ENCODE measurements at places on chromosomes 7 and 10. TPM values are rescaled to one million over a fixed set of nuclear protein-coding genes. Genes with fewer than 3 reads are reported as not detected.

Gene ZNRF2
- total RNA-seq, result 37.3 TPM

- no peak for DNase-seq
These were observed 34.2 kb upstream of the ANK3 start for GRCh38 chr10:60423920-60424319.

Gene TRIP6
- total RNA-seq, result 9.4 TPM

- DNase-seq, result no peak
These were observed 361 bp upstream of the PLXDC2 start for GRCh38 chr10:19815731-19816410.

- DNase-seq, result peak; percentile 51
These were observed 19.4 kb downstream of the C1GALT1 start for GRCh38 chr7:7201578-7202374.

Gene ANKRD30A
- total RNA-seq, result not detected

Gene HDAC9
- total RNA-seq, result 0.73 TPM

Gene ITIH5
- not detected for total RNA-seq

DNA sequence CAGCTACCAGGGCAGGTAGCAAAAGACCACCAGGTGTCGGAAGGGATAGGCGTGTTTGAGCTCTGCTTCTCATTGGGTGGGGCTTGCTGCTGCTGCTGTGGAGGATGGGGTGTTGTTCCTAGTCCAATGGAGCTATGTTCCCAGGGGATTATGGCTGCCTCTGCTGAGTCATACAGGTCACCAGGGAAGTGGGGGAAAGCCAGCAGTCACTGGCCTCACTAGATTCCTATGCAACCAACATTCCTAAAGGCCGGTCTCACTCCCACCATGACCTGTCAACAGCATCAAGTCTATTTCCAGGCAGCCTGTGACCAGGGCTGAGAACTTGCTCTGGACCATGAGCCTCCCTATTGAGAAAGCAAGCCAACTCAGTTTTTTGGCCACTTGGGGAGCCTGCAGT, 1160.8 kb downstream of the REEP3 start:
- no peak for DNase-seq

Gene TDRD1
- total RNA-seq, result 0.41 TPM

DNA sequence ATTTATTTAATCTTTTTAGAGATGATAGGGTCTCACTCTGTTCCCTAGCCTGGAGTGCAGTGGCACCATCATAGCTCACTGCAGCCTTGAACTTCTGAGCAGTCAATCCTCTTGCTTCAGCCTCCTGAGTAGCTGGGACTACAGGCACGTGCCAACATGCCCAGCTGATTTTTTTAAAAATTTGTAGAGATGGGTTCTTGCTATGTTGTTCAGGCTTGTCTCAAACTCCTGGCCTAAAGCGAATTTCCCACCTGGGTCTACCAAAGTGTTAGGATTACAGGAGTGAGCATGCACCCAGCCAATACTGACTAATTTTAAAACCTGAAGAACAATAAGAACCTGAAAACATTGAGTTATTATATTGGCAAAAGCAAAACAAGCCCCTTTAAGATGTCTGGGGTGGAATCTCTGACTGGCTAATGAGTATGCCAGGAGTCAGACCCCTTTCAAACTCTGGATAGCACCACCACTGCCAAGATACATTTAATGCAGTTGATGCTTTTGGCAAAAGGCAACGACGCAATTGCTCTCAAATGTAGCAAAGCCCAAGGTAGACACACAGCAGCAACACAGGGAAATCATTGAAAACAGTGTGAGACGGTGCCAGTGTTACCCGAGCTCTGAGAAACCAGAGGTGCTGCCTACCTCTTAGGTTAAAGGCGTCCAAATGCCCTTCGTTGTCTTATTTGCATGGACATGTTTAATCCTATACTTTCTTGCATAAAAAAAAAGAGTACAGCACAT, 40.7 kb upstream of the TOMM7 start:
- no peak for DNase-seq

GRCh38 chr10:10996966-10997620, 20.6 kb upstream of the CELF2 start:
- DNase-seq, result no peak

DNA sequence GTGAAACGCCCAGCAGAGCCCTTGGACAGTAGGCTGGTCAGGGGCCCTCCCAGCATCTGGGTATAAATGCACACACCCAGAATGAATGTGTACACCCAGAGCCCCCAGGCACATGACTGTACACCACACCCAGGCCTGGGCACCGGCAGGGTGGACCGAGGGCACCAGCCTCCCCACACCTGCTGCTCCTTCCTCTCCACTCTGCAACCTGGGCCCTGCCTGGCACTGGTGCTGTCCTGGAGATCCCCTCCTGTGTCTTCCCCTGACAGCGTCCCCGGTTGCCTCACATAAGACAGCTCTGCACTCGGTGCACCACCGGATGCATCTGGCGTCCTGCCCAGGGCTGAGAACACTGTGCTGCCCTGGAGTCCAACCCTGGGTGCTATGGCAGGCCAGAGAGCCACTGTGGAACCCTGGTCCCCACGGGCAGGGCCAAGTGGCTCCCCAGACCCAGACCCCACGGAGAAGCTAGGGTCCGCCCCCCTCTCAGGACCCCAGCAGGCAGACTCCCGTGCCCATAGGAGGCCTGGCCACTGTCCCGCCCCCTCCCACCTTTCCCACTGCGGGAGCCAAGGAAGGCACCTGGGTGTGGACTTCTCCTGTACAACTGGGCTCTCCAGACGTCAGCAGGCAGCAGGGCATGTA, 6.6 kb downstream of the RASGEF1A start:
- DNase-seq, result no peak

GRCh38 chr10:72370201-72370722, 15.5 kb upstream of the DNAJB12 start:
- DNase-seq, result peak; percentile 76

GRCh38 chr7:89401099-89401498, 605.6 kb upstream of the TEX47 start:
- no peak for DNase-seq

Gene SAP25
- total RNA-seq, result 126 TPM

DNA sequence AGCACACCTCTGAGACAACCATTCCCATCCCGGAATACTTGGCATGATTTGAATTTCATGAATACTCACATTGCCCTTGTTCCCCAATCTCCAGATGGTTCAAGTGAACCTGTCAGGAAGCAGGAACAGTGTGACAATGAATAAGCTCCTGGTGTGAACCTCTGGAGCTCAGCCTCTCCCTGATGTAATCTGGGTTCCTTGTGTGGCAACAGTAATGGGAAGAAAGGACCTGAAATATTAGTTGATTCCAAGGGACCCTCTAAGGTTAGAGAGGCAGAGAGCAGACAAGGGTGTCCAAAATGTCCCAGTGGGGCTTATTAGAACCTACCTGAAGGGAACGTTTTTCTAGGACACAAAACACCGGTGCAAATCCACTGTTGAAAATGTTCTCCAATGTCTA, 8.5 kb downstream of the OR2A7 start:
- no peak for DNase-seq

GRCh38 chr10:4332764-4333458, 493.1 kb upstream of the AKR1E2 start:
- peak; percentile 27 for DNase-seq

GRCh38 chr7:142498364-142498763, 240.5 kb upstream of the PRSS58 start:
- DNase-seq, result no peak

GRCh38 chr10:45581216-45581549, 91.4 kb downstream of the ZFAND4 start:
- DNase-seq, result no peak

Gene RTKN2
- 12.2 TPM for total RNA-seq

DNA sequence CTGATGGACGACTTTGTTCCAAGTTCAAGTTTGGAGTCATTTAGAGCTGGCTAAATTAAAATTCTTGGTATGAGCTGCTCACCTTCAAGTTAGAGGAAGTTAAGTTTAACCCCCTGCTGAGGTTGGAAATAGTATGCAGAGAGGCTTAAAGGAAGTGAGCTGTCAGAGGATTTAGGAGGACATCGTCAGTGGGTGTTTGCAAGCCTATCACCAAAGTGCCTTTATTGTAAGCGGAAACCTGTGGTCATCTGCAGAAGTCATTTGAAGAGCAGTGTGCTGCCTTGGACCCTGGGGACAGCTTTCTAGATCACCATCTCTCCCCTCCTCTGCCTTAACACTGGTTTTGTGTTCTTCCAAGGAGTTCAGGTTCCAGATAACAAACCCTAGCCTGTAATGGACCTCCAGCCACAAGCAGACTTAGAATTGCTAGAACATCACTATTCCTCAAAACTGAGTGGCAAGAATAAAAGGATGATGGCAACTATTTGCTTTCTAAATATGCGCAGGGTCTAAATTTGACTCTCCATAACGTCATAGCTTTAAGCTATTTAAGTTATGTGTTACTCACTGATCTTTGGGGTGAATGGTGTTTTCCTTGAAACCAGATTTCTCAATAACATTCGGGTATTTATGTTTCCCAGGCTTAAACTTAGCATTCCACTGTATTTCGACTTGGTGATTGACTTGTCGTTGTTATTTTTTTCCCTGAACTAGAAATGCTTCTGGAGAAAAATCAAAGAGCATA, 93.4 kb downstream of the SLC39A12 start:
- DNase-seq, result no peak

Gene CFAP46
- total RNA-seq, result not detected

DNA sequence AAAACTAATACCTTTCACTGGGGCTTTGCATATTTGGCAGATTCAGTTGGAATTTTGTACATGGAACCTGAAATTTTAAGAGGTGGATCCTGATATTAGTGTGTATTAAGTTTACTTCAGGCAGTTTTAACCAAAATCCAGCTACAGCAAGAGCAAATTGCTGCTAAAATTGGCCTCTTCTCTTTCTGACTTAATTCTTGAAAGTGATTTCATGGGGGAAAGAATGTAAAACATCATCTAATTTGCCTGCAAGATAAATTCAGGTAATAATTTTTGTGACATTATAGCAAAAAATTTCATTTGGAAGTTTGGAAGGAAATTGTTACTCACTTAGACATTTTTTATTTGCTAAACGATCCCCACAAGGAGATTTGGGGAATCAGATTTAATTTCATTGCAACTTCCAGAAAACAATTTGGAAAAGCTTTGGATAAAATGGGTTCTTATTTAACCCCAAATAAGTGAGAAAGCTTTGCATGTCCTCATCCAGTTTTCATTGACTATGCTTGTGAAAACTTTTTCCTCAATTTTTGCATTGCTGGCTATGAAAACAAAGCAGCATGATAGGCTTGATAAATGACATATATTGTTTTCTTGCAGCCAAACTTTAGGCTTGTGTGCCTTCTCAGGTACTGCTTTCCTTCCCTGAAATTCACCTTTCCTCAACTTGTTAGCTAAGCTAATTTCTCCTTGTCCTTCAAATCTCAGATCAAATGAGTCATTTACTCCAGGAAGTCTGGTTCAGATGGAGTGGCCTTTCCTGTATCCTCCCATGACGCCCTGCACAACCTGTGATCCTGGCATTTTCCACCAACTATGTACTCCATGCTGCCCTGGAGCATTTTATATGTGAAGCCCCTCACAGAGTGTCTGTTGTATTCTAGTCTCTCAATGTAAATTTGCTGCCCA, 27.4 kb upstream of the ZNF438 start:
- DNase-seq, result no peak

Gene SPDYE5
- not detected for total RNA-seq

GRCh38 chr10:12063483-12063818, 5.3 kb upstream of the DHTKD1 start:
- no peak for DNase-seq

GRCh38 chr10:104076743-104077160, 8.9 kb downstream of the COL17A1 start:
- no peak for DNase-seq

DNA sequence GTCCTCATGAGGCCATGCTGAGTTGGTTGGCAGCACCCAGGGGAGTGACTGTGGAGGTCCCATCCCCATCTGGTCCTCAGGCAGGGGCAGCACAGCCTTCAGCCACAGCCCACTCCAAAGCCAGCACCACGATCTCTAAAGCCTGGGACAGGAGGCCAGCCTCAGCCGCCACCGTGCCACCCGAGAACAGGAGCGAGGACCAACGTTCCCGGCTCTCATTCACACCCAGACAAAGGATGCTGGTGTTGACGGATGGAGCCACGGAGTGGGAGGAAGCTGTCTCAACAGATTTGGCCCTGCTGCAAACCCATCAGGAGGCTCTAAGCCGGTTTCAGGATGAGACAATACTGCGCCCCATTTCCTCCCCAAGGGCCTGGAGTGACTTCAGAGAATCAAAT, 42.7 kb upstream of the PPP2R2D start:
- DNase-seq, result no peak

Gene HACD1
- total RNA-seq, result 3.4 TPM

- no peak for DNase-seq
These were observed 144.1 kb downstream of the PIP4K2A start for GRCh38 chr10:22570234-22570633.

DNA sequence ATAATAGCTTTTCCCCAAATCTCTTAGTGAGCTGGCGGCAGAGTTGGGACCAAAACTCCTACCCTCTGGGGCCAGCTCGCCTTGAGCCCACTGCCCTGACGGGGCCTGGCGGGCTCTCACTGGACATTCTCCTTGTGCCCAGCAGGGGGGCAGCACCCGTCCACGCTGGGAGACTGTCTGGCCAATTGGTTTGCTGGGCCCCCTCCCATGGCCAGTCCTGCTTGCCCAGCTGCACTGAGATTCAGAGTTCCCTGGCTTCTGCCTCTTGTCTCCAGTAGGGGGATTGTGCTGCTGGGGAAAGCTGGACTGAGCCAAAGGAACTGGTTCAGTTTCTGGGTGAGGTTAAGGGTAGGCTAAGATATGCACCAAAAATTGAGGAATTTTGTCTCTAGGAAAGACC, 59.8 kb downstream of the RAMP3 start:
- no peak for DNase-seq

DNA sequence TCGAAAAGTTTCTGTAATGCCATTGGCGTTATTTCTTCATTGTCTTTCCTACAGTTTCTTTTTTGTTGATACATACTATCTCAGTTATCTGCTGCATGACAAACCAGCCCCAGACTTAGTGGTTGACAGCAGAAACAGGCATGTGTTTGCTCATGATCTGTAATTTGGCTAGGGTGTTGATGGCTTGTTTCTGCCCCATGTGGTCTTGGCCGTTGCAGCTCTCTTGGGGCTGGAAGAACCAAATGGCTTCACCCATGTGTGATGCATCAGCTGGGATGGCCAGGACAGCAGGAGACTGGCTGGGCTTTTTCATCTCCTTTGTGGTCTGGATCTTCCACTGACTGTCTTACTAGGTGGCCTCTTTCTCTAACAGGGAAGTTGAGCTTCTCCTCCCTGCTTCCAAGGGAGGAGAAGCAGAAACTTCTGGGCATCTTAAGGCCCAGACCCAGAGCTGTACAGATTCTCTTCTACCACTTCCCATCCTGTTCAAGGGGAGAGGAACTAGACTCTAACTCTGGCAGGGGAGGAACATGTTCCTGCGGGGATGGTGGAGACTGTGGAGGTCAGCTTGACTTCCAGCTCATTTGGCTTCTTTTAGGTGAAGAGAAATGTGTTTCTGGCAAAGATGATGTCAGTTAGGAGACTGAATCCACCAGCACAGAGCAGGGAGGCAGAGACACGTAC, 89.3 kb downstream of the FANK1 start:
- DNase-seq, result no peak
